ENCODE measurements at places on chromosomes 6 and 20. TPM values are rescaled to one million over a fixed set of nuclear protein-coding genes. Genes with fewer than 3 reads are reported as not detected.

The BANF2 gene
- not detected for total RNA-seq

The TRIM31 gene
- total RNA-seq, result not detected

GRCh38 chr6:45377043-45377553 is 636 bp downstream of the SUPT3H start:
- H3K4me1 ChIP-seq, result peaks cover 8% of the 10 kb centered on the region
- DNase-seq, result no peak
- no peaks in the 10 kb centered on the region for H3K27me3 ChIP-seq
- H3K4me3 ChIP-seq, result peak overlapping the region; percentile 91
- H3K27ac ChIP-seq, result peak overlapping the region; percentile 97

DNA sequence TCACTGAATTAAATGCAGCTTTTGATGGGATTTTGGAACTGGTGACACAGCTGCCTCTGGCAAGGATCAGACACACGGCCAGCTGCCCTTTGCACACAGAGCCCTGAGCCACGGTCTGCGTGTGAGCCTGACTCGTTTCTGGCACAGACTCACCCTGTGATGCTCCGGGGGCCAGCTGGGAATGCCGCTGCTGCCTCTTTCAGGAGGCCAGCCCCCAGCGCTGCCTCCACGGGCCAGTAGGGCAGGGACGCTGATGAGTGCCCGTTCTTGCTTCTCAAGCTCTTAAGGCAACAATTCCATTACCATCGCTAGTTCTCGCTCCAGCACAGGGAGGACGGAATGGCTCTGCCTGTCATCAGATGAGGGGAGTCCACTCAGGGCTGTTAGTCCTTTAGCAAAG is 61.6 kb downstream of the IRF4 start:
- H3K4me1 ChIP-seq, result peaks cover 13% of the 10 kb centered on the region
- DNase-seq, result no peak
- no peak overlapping the region for H3K27ac ChIP-seq
- H3K36me3 ChIP-seq, result no peaks in the 10 kb centered on the region
- no peaks in the 10 kb centered on the region for H3K27me3 ChIP-seq

- no peak overlapping the region for H3K27ac ChIP-seq
- no peak overlapping the region for H3K4me3 ChIP-seq
- DNase-seq, result no peak
- H3K4me1 ChIP-seq, result no peaks in the 10 kb centered on the region
- H3K36me3 ChIP-seq, result no peaks in the 10 kb centered on the region
- no peaks in the 10 kb centered on the region for H3K27me3 ChIP-seq
These were observed 139.2 kb upstream of the PLN start for GRCh38 chr6:118408863-118409262.

- no peaks in the 10 kb centered on the region for H3K36me3 ChIP-seq
- peak overlapping the region; percentile 74 for H3K4me3 ChIP-seq
- no peak for DNase-seq
- H3K27me3 ChIP-seq, result peaks cover 10% of the 10 kb centered on the region
- H3K4me1 ChIP-seq, result no peaks in the 10 kb centered on the region
- no peak overlapping the region for H3K27ac ChIP-seq
These were observed 631 bp downstream of the ULBP2 start for GRCh38 chr6:149942461-149942829.
